Left lung (tissue), 14 donors: ENCODE measurements at places on chromosomes 13 and 19. TPM values are rescaled to one million over a fixed set of nuclear protein-coding genes. Genes with fewer than 3 reads are reported as not detected.

Gene STXBP2
- 32.5 TPM for polyA plus RNA-seq

Gene ANKLE1
- polyA plus RNA-seq = 1.5 TPM

Gene FCER2
- polyA plus RNA-seq = 0.27 TPM

DNA sequence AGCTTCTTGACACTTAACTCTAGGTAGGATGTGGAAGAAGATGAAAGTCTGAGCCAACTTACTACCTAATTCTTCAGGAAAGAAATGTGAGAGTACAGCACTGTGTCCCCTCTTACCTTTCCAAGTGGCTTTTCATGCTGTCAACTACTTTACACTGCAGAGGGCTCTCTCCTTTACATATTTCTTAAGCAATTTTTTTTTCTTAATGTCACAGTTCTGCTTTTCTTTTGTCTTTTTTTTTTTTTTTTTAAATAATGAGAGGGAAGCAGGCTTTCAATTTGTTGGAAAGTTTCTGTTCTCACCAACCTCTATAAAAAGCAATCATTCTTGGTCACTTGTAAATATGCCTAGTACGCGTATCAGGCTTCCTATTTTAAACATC lies 212.7 kb upstream of the MIR17HG start:
- no peak for DNase-seq

- DNase-seq = no peak
These were observed 65.6 kb upstream of the TDRD3 start for GRCh38 chr13:60331249-60332012.
